ENCODE measurements at places on chromosomes 4 and X. TPM values are rescaled to one million over a fixed set of nuclear protein-coding genes. Genes with fewer than 3 reads are reported as not detected.
A peak's percentile ranks its signal among the peaks of the same experiment; 100 is the strongest.

CSAG1 gene
- not detected for total RNA-seq

TMEM47 gene
- 43.7 TPM for total RNA-seq

GRCh38 chr4:17272154-17272553, 239.7 kb downstream of the QDPR start:
- no peak overlapping the region for H3K4me3 ChIP-seq
- no peaks in the 10 kb centered on the region for H3K36me3 ChIP-seq
- no peaks in the 10 kb centered on the region for H3K27me3 ChIP-seq
- no peaks in the 10 kb centered on the region for H3K4me1 ChIP-seq

DNA sequence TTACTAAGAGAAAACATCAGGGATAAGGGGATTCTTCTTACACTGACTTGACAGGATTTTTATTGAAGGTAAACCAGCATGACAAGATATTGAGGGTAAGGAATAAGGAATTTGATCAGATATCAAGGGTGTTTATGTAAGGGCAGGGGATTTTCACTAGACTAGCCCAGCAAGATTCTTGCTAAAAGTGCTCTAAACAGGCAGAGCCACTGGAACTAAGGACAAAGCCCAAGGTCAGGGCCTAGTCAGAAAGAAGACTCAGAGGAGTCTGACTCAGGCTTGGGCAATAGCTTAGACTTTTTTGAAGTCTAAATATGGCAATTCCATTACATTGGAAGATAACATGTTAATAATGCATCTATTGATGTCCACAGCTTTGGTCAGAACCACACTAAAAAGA, 6.5 kb upstream of the GLRA3 start:
- H3K36me3 ChIP-seq, result no peaks in the 10 kb centered on the region
- DNase-seq, result no peak
- H3K4me1 ChIP-seq, result no peaks in the 10 kb centered on the region
- H3K27ac ChIP-seq, result no peak overlapping the region

DNA sequence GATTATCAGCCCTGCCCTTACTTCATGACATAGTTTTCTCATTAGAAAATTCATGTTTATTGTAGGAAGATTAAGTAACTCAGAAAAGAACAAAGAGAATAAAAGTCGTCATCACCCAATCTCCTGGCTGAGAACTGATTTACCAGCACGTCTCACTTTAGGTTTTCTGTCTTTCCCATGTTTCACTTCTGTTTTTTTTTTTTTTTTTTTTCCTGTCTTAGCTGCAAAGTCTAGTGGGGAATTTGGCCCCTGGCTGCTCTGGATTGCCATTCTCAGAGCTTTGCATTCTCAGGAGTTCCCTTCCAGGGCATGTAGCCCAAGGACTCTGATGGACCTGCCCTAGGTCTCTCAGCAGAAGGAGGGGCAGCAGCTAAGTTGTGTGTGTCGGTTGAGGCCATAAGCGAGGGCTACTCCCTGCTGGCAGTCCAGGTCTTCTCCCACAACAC, 57.8 kb downstream of the TMEM131L start:
- no peaks in the 10 kb centered on the region for H3K27me3 ChIP-seq
- no peak for DNase-seq
- H3K27ac ChIP-seq, result no peak overlapping the region
- H3K36me3 ChIP-seq, result no peaks in the 10 kb centered on the region
- no peaks in the 10 kb centered on the region for H3K4me1 ChIP-seq

DNA sequence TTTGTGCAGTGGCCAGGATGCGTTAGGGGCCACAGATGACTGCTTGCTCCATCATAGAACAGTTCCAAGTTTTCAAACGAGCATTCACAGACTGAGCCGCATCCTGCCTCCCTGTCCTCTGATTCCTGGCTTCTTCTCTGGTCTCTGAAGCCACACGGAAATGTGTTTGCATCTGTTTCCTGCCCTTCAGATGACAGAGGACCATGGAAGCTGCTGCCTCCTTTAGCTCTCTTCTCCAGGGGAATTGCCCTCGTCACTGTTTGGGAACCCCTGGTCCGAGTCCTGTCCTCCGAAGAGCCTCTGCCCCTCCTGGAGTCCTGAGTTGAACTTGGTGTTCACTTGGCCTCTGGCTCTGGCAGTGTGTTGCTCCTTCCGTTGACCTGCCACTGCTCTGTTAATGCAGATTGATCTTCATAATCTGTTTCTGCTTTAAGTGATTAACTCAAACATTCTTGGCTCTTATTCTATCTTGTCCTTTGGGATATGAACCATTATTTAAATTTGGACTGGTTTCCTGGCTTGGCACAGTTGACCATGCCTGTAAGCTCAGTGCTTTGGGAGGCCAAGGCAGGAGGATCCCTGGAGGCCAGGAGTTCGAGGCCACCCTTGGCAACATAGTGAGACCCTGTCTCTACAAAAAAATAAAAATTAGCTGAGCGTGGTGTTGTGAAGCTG, 96.0 kb downstream of the PTTG2 start:
- H3K27me3 ChIP-seq, result no peaks in the 10 kb centered on the region
- H3K36me3 ChIP-seq, result no peaks in the 10 kb centered on the region
- H3K27ac ChIP-seq, result no peak overlapping the region
- DNase-seq, result peak; percentile 24
- peaks cover 17% of the 10 kb centered on the region for H3K4me1 ChIP-seq

GLA gene
- total RNA-seq, result 10.0 TPM

- no peaks in the 10 kb centered on the region for H3K36me3 ChIP-seq
- H3K4me3 ChIP-seq, result no peak overlapping the region
- no peaks in the 10 kb centered on the region for H3K27me3 ChIP-seq
- H3K27ac ChIP-seq, result no peak overlapping the region
- no peaks in the 10 kb centered on the region for H3K4me1 ChIP-seq
- no peak for DNase-seq
These were observed 10.1 kb downstream of the TMEM150C start for GRCh38 chr4:82551734-82552133.

DNA sequence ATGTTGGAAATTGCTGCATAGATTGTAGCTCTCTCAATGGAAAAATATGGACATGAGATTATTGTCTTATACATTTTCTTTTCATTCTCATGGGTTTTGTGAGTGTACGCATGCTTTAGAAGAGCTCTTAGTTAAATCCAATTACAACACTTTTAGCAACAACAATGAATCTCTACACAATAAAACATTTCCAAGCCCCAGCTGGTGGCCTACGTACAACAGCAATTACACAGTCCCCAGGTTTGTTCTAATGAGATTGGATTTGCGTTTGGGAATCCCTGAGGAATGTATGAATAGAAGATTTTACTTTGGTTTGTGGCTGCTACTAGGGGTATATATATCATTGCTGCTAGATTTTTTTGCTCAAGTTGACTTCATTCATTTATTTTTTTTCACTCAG, 98.6 kb downstream of the FHDC1 start:
- no peaks in the 10 kb centered on the region for H3K36me3 ChIP-seq
- H3K27ac ChIP-seq, result no peak overlapping the region
- H3K27me3 ChIP-seq, result no peaks in the 10 kb centered on the region
- no peak for DNase-seq
- no peak overlapping the region for H3K4me3 ChIP-seq

GRCh38 chr4:190014771-190015537, 12.1 kb downstream of the FRG2 start:
- no peak overlapping the region for H3K27ac ChIP-seq
- no peaks in the 10 kb centered on the region for H3K36me3 ChIP-seq
- H3K4me1 ChIP-seq, result no peaks in the 10 kb centered on the region
- peaks cover 85% of the 10 kb centered on the region for H3K27me3 ChIP-seq

GRCh38 chrX:10124506-10125247, 32.1 kb upstream of the CLCN4 start:
- no peak overlapping the region for H3K27ac ChIP-seq
- H3K4me1 ChIP-seq, result no peaks in the 10 kb centered on the region
- no peak overlapping the region for H3K4me3 ChIP-seq
- no peaks in the 10 kb centered on the region for H3K36me3 ChIP-seq
- H3K27me3 ChIP-seq, result no peaks in the 10 kb centered on the region

GABRA4 gene
- total RNA-seq, result 0.03 TPM

Data from cardiac muscle cell (in vitro differentiated cells and primary cell).